Stimulated activated CD4-positive, alpha-beta T cell treated with anti-CD3 and anti-CD28 coated beads, Interleukin-12 subunit alpha, Interleukin-12 subunit beta, amount 100 ng/mL, for 4 hours (primary cell): ENCODE measurements at places on chromosomes 7 and 10.

GRCh38 chr10:69885379-69886013 is 83.8 kb downstream of the COL13A1 start:
- DNase-seq: no peak

GRCh38 chr10:49827297-49827696 is 65.2 kb upstream of the OGDHL start:
- DNase-seq: no peak

GRCh38 chr10:73967022-73967429 is 30.9 kb upstream of the VCL start:
- DNase-seq: no peak

- DNase-seq: no peak
Observed at GRCh38 chr7:17534348-17534747, 235.9 kb downstream of the AHR start.

- no peak for DNase-seq
Observed at GRCh38 chr10:130511766-130512165, 375.6 kb downstream of the GLRX3 start.

- no peak for DNase-seq
Observed at GRCh38 chr7:146698995-146699610, 582.5 kb downstream of the CNTNAP2 start.

DNA sequence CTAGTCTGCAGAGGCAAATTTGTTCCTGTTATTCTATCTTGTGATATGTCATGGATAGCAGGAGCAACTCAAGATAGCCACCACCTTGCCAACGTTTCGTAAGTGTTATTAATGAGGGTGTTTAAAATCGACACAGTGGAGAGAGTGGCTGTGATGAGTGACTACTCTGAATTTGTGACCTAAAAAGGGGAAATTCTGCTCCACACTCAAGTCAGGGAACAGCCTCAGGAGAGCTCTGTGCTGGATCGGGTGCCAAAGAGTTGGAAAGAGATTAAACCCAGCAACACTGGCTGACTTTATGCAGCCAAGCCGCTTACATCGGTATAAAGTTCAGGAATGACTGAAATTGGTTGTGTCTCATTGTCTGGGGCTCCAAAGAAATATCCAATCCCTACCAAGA is 9.5 kb downstream of the TACC2 start:
- no peak for DNase-seq

- DNase-seq: no peak
Observed at GRCh38 chr10:104376784-104377300, 23.2 kb downstream of the CFAP58 start.

DNA sequence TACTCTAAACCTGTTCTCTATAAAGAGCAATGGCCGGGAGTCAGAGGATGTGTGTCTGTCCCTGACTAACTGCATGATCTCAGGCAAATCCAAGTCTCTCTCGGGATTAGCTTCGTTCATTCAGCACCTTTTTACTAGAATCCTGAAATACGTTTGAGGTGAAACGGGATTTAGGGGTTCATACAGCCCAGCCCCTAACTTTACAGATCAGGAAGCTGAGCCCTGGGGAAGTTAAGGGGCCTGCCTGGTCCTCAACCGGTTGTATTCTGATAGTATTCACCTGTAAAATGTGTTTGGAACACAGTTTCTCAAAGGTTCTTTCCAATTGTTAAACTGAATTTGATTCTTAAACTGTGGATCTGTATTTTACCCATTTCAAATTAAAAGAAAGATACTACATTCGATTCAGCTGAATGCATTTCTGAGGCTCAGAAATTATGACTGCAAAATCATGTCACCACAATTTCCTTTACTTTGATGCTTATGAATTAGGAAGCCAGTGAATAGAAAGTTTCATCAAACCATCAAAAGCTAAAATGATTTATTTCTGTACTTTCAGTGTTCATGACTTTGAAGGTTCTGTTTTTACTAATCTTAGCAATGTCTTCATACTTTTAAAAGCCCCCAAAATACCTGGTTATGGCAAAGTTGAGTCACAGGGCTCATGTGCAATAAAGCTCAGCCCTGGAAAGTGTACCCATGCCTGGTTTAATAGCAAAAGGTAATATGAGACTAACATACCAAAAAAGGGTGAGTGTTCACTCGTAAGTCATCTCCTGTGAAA is 28.9 kb upstream of the EZH2 start:
- no peak for DNase-seq

GRCh38 chr7:6167004-6167551 is 105.3 kb downstream of the CYTH3 start:
- no peak for DNase-seq

DNA sequence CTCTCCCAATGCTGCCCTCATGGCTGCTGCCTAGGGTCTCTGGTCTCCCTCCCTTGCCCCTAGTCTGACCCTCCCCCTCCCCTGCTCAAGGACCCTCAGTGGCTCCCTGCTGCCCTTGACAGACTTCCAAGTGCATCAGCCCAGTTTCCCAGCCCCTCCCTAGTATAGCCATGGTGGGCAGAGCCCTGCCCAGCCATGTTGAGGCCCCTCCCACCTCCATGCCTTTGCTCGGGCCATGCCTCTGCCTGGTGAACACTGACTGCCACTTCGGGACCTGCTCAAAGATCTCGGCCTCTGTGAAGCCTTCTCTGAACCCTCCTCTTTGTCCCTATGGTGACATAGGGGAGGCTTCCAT is 73.2 kb downstream of the MYL10 start:
- no peak for DNase-seq

- DNase-seq: no peak
Observed at GRCh38 chr7:121546632-121547543, 150.8 kb upstream of the FAM3C start.

- DNase-seq: no peak
Observed at GRCh38 chr10:86646933-86647332, 7.4 kb upstream of the OPN4 start.

DNA sequence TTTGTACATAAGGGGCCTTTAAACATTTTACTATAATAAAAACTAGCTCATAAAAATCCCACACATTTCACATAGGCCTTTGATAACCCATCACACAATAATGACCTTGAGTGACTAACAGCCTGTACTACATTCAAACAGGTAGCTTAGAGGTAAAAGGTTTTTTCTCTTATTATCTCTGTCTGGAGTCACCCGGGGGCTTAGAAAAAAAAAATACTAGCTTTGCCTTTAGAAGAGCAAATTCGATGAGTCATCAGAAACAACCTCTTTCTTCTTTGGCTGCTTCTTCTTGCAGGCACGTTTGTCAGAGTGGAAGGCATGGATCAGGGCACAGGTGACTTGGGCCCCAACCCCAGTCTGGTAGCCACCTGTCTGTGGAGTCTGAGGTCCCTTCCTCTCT is 43.4 kb upstream of the ADO start:
- DNase-seq: no peak

DNA sequence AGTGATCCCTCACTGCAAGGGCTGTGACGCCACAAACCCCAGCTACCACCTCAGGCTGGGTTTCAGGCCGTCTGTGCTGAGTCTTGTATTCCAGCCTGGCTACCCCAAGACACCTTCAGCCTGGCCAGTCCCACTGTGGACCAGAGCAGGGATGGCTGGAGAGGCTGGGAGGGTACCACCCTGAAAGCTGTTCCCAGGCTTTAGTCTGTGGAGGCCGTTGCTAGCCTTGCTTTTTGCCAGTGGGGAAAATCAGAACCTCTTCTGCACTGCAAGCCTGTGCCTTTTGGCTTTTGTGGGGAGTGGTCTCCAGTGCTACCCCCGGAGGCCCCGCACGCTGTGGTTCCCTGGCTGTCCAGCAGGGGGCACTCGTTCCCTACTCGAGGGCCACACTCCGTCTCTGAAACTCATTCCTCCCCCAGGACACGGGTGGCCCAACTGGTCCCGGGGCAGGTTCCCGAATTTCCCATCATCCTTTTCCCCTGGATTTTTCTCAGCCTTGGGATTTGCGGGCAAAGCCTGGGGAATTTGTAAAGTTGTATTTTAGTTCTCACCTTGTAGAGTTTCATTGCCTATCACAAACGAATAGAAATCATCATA is 128.4 kb upstream of the BTBD16 start:
- peak; percentile 19 for DNase-seq

GRCh38 chr7:101564778-101565211 is 64.3 kb downstream of the MYL10 start:
- no peak for DNase-seq

DNA sequence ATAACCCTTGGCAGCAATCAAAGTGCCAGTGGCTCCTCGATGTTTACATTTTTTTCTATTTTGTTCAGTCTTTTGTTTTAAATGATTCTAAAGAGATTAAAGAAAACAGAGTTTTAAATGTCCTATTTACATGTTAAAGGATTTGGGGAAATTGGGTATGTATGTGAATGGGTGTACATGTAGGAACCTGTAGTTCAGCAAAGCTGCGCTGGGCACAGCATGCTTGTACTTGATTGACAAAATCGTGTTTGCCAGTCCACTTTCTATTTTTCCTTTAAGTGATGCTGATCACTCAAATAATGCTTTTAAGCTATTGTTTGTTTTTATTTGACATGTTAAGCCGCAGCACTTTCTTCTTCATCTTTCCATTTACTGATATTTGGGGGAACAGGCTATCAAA is 40.9 kb downstream of the FHIP2A start:
- no peak for DNase-seq

- DNase-seq: no peak
Observed at GRCh38 chr7:105118612-105119600, 104.9 kb downstream of the KMT2E start.

DNA sequence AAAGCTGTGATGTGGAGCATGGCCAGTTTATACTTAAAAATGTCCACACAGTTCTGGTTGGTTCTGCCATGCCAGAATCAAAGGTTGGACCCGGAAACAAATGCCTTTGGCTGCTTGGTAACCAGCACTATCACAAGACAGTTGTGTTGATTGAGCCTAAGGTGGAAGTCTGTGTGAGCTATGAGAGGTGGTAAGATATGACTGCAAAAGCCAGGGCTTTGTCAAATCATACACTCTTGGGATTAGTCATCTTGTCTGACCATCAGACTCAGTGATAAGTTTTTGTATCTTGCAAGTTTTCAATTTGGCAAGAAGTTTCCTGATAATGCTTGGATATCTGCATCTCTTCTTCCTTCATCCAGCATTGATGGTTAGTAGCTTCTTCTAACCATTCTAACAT is 35.5 kb downstream of the GPR141 start:
- DNase-seq: no peak

- DNase-seq: no peak
Observed at GRCh38 chr7:149616898-149617297, 119.3 kb upstream of the ZNF746 start.

GRCh38 chr7:116172353-116172752 is 38.0 kb upstream of the TES start:
- DNase-seq: no peak

DNA sequence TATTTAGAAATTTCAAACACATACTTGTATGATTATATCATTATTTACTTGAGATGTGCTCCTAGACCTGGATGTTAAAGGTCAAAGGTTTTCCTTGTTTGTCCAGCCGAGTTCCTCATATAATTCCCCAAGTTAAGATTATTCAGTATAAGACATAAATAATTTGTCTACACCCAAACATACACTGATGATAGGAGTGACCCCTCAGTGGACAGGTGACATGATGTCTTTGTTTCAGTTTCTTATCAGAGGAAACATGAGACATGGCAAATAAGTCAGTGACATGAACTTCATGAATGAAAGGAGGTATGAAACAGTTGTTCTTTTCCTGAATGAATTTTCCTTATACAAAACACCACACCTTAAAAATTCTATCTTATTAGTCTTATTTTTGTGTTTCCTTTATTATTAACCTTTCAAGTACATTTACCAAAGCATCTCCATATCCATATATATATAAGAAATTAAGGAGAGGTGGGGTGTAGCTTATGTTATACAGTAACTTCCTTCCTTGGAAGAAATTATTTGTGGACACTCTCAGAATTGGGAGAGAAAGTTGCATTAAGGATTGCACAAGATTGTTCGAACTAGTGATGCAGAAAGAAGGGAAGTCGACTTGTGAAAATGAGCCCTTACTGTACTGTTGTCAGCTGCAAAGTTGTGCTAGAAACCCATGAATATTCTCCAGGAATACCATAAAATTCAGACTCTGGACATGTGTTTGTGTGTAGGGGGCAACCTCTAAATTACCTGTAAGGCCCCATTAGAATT is 60.5 kb downstream of the POM121L12 start:
- no peak for DNase-seq

GRCh38 chr10:1214882-1215540 is 158.8 kb downstream of the WDR37 start:
- no peak for DNase-seq
